MG63 (cell line): ENCODE measurements at places on chromosomes 4 and X.

GRCh38 chrX:140091125-140091886 is 126.0 kb upstream of the CXorf66 start:
- peak; percentile 25 for DNase-seq

GRCh38 chr4:151324752-151325110 is 674 bp downstream of the SH3D19 start:
- DNase-seq = peak; percentile 65

GRCh38 chrX:133054761-133055405 is 42.0 kb downstream of the USP26 start:
- DNase-seq = no peak

GRCh38 chrX:114985967-114986592 is 31.3 kb downstream of the IL13RA2 start:
- no peak for DNase-seq

DNA sequence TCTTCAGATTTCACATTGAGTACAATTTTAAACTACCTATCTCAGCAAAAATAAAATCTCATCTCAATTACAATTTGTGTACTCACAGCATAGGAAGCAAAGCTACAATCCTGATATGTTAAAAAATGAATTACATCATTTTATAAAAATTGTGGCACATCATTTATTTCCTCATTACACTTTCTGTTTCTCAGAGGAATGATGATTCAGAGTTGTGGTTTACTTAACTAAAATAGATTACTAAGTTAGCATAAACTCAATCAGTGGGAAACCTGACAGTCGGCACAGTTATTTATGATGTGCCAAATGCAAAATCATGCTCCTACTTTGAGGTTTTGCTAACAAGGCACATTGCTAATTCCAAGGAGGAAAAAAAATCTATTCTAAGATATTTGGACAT is 325.0 kb downstream of the FBXO8 start:
- no peak for DNase-seq

GRCh38 chrX:21926527-21927278 is 13.8 kb upstream of the SMS start:
- peak; percentile 35 for DNase-seq

DNA sequence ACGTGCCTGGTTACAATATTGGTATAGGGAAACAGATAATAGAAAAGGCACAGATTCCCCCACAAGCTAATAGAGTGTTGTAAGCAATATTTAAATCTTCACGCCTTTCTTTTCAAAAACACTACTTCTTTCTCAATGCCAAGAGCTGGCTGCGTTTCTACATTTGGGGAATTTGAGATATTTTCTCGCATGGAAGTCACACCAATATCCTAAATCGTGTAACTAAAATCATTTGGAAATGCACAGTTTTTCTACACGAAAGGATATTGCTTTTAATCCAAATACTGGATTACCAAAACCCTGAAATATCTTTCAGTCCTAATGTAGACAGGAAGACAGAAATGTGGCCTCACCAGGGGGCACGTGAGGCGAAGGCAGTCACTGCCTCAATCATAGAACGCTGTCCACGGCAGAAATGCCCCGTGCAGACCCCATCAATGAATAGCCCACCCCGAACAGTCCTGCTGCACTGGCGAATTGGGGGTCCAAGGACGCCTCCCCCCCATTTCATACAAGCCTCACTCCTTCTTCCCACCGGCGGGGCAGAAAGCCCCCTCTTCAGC is 106.6 kb downstream of the NSUN7 start:
- DNase-seq = no peak

- no peak for DNase-seq
These were observed 26.7 kb downstream of the HDX start for GRCh38 chrX:84475596-84475995.

DNA sequence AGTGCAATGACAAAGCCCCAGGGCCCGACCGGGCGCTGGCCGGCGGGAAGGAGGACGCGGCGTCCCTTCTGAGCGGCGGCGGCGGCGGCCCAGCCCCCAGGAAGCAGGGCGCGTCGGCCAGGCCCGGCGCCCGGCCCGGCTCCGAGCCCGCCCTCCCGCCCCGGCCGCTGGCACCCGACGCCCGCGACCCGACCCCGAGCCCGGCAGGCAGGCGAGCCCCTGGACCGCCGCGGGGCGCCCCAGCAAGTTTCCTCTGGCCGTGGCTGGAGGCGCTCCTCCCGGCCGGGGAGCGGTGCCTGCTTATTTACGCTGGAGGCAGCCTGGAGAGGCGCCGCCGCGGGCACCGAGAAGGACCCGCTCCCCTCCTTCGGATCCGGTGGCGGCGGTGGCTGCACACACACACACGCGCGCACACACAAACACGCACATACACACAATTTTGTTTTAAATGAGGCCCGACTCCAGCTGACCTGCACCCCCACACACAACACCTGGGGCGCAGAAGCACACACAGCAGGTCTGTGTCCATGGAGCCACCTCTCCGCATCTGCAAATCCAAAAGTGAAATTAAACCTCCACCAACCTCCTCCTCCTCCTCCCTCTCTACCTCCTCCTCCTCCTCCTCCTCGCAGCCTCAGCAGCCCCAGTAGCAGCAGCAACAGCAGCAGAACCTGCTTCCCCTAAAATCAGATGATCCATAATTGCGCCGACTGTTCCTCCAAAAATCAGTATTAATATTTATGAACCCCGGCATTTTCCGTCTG is 669 bp downstream of the IRF2 start:
- DNase-seq = peak; percentile 15

GRCh38 chr4:91997045-91997444 is 306.7 kb upstream of the GRID2 start:
- DNase-seq = no peak

DNA sequence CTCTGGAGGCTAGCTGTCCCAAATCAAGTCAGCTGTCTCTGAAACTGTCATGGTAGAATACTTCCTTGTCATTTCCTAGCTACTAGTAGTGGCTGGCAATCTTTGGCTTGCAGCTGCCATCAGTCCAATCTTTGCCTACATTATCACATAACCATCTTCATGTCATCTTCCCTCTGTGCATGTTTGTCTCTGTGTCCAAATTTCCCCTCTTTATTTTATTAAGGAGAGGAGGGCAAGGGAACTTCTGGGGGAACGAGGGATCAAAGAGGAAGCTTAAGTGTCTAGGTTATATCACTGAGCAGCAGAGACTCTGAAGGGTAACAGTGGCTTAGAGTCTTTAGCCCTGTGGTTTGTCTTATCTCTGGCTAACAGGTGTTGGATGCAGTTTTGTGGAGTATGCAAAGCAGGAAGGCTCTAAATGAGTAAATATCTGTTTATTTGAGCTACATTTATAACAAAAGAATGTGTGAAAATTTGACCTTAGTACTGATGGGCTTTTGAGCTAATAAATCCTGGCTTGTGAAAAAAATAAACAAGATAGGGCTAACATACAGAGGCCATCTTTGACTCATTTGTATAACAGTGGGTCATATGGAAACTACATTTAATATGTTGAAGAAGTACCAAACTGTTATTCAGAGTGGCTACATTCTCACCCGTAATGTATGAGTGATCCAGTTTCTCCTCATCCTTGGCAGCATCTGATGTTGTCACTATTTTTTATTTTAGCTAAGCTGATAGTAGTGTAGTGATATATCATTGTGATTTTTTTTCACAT is 49.4 kb upstream of the ENOX2 start:
- no peak for DNase-seq

GRCh38 chr4:136281889-136282288 is 1250.4 kb downstream of the PCDH18 start:
- no peak for DNase-seq

- no peak for DNase-seq
These were observed 672 bp downstream of the PGM2 start for GRCh38 chr4:37827030-37827685.

- no peak for DNase-seq
These were observed 249.4 kb downstream of the ARHGAP10 start for GRCh38 chr4:147981305-147981704.

- no peak for DNase-seq
These were observed 1429.4 kb upstream of the ADGRL3 start for GRCh38 chr4:59770601-59771264.

- no peak for DNase-seq
These were observed 1920.5 kb upstream of the PCDH7 start for GRCh38 chr4:28799696-28800095.

DNA sequence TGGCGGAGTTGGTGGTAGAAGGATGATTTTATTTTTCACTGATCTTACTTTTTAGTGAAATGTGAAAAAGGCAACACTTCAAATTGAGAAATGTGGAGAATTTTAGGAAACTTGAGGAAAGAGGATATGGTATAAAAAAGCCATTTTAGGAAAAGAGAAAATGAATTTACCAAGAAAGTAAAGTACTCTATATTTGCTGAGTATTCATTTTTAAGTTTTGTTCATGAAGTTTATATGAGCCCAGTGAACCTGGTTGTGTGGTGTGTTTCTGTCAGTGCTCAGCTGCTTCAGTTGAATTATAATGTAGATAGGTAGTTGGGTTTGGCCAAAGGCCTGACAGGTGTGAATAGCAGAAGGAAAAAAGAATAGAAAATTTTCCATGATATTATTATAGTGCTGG is 345.5 kb upstream of the FSTL5 start:
- no peak for DNase-seq

DNA sequence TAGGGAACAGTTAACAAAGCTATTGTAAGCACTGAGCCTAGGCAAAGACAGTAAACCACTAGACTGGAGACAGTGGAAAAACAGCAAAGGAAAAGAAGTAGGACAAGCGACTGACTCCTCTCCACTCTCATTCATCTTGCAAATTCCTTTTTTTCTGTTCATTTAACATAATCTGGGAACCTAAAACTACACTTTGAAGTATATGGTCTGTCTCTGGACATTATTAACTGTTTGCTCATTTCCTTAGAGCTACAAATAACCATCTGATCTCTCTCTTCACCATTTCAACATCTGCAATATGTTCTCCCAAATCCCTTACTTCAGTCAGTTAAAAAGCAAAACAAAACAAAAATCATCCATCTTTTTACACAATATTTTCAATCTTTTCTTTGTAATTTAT is 642 bp downstream of the HMGN5 start:
- DNase-seq = no peak

DNA sequence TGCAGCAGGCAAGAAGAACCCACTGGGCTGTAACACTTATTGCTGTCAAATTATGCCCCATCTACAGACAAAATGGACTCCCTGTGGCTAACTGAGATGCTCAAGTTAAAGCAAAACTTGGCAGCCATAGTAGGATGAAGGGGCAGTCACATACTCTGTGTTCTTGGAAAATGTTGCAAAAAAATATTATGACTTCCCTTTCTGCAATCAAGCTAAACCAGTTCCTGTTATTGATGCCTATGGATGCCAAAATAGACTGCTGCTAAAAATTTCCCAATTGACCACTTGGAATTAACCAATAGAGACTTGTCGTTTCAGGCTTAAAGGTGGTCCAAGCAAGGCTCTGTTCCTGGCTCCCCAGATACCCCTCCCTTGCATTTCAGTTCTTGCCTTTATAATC is 49.5 kb downstream of the IQCM start:
- DNase-seq = no peak

DNA sequence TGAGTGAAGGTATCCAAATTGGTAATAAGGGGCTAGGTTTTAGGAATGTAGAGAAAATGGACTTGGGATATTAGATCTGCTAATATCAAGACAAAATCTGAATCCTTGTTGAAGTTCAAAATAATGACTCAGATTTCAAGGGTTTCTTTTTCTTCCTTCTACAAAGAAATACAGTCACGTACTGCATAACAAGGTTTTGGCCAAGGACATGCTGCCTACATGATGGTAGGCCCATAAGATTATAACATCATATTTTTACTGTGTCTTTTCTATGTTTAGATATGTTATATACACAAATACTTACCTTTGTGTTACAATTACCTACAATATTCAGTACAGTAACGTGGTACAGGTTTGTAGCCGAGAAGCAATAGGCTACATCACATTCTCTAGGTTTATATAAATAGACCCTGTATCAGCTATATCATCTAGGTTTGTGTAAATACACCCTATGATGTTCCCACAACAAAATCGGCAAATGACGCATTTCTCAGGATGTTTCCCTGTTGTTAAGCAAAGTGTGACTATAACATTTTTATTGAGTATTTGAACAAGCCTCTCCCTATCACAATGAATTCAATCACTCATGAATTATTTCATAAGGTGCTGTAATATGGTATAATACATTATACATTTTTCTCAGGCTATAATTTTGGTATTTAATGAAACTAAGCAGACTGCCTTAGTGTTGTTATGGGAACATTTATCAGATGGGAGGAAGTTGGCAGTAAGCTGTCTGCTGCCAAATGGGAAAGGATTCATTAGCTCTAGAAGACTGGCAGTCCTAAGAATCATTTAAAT is 186.3 kb downstream of the PPP3CA start:
- DNase-seq = no peak

- no peak for DNase-seq
These were observed 130.8 kb upstream of the NPY2R start for GRCh38 chr4:155077452-155078229.

DNA sequence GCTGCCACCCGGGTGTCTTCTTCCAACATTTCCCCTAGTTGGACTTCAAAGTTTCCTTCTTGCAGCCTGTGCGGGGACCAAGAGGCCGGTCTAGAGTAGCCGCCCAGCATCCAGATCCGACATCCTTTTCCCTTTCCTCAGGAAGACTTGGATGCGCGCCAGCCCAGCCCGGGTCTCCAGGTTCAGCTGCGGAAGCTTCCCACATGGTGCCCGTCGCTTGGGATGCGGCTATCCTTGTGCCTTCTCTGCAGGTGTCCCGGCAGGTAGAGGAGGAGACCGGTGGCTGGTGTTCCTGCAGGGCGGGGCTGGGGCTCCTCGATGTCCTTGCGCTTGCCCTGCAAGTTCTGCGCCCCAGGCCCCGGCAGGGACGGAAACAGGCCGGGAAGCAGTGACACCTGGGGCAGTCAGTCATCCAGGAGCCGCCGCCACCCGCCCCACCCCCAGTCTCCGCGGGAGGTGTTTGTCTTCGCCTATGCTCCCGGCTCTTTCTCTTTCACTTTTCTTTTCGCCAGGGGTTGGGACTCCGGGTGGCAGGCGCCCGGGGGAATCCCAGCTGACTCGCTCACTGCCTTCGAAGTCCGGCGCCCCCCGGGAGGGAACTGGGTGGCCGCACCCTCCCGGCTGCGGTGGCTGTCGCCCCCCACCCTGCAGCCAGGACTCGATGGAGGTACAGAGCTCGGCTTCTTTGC is at the start of gene IL15:
TSS of gene IL15 (plus strand) at position 502 of the 689 bp plus-strand sequence. CDS start 82,882 bp downstream, outside the sequence.
- DNase-seq = peak; percentile 63

DNA sequence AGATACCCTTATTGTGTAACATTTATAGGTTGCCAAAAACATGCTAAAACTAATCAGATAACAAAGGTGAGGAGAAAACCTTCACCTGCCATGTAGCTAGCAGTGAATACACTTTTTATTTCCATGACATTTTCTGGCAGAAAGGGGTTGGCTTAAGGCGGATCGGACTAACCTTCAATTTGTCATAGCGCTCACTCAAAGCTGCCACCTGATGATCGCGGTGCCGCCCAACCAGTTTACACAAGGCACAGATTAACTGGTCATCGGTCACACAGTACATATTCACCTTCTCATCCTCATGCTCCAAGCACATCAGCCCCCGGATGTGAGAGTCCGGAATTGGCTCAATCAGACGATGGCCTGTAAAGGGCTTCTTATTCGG is 53.7 kb downstream of the MID1 start:
- no peak for DNase-seq

DNA sequence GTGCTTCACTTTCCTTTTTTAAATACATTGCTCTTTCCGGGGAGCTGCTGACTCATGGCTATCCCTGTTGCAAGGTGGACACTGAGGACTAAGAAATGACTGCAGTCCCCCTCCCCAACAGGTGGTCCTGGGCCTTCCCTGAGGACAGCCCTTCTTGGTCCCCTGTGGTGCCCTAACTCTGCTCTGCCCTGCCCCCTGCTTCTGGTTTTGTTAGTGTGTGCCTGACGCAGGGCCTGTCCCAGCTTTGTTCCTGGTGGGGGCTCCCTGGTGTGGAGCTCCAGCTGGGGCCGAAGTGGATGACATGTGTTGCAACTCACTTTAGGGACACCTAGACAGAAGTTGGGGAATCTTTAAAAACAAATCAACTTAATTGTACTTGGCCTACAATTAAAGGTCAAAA is 81.9 kb downstream of the TMEM144 start:
- DNase-seq = no peak
